Right cardiac atrium (tissue), 5 donors: ENCODE measurements at places on chromosomes 2 and 18. TPM values are rescaled to one million over a fixed set of nuclear protein-coding genes. Genes with fewer than 3 reads are reported as not detected.

The AGXT gene
- not detected for total RNA-seq

DNA sequence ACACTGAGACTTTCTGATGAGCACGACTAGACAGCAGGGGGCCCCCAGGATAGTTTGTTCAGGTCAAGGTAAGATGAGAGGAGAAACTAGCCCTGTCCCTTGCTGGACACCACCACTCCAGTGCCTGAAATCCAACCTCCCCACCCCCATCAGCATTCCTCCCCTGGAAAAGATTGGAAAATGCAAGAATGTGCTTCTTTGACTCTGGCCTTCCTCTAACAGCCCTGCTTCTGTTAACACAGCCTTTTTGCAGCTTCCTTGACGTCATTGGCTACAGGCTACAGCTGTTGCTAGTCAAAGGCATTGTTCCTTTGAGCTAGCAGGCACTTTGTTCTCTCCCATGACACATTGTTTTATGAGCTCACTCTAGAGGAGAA lies 20.1 kb upstream of the LTBP1 start:
- DNase-seq, result no peak

DNA sequence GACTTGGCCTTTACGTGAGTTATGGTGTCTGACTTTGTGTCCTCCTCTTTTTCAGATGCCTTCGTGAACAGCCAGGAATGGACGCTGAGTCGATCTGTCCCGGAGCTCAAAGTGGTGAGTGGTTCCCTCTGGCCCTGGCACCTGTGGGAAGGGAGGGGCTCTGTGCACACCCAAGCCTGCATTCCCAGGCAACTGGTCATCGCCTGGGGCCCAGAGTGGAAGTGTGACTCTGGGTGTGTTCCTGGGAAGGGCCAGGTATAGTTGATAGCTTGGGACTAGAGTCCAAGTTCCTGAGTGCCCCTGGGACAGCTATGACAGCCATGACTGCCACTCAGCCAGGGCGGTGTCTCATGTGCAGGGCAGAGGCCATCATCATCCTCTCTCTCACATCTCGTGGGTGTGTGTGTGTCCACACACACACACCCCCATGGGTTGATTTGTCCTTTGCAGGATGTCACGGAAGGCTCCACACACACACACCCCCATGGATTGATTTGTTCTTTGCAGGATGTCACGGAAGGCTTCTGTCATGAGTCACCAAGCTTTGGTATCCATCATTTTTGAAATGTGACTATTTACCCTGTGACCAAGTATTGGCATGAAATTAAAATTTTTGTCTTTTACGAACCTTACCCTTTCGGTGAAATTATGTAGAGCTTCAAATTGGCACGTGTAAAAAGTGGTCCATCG lies 215.4 kb downstream of the AGAP1 start:
- no peak for DNase-seq

DNA sequence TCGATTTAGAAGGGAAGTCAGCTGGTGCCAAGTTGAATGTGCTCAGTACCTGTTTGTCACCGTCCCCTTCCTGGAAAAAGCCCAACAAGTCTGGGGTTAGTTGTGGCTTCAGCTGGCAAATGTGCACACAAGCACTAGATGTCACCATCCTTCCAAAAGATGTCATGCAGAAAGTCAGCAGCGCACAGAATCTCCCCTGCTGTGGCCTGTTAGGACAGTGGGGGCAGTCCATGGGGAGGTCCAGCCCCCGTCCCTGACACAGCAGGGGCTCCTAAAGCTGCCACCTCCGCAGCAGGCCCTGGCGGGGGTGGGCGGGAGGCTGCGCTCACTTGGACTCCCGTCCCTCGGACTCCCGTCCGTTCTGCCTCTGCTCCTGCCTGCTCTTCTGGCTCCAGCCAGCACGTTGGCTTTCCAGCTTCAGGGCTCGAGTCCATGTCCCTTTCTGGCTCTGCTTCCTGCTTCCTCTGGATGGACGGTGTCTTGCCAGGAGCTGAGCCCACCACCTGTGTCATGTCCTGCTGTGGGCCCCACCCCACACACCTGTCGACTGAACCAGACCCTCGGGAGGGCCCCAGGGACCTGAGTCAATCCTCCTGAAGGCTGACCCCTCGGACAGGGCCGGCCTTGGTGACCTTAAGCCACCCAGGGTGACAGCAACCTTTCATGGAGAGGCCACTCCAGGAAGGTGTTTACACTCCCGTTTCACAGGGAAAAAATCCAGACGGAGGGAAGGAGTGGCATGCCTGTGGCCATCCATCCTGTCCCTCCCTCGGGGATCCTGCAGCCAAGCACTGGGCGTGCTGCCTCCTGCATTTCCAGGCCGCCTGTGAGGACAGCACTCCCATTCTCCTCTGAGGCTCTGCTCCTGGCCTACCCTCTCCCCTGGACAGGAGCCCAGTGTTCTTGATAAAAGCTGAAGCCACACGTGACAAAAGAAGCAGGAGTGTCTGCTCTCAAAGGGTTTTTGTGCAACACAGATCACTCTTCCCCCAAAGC lies 8.5 kb downstream of the RAB17 start:
- DNase-seq, result peak; percentile 76

The FEV gene
- total RNA-seq, result not detected

The GALNT13 gene
- total RNA-seq, result 0.91 TPM

The CD207 gene
- not detected for total RNA-seq

DNA sequence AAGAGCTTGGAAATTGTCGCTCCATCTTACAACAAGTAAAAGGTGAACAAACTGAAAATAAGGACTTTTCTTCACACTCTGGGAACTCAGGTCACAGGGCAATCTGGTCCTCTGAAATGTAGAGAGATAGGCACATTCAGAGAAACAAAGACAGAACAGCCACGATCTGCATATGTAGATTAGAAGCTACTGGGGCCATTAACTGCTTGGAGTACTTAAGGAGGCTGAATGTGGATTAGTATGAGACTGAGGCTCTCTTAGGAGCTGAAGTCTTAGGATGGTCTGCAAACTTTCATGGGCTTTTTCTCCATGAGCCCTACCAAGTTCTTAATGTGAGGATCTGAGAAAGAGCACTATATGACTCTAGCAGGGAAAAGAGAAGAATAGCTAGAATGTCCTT lies 265.3 kb upstream of the NXPH2 start:
- DNase-seq, result no peak

The PFN4 gene
- total RNA-seq, result 0.83 TPM

DNA sequence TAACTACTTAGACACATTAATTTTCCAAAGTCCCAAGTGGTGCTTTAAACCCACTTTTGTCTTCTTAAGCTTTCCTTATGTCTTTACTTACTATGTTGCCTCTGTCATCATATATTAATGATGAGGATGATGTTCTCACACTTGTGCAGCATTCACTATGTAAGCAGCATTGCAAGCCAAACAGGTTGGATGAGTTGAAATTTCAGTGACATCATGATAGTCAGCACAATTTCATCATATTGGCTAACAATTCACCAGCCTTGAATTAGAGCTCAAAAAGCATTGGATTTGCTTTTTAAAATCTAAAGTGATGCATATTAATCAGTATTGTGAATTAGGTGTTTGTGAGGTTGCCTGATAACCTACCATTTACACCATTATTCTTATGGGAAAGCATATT lies 7.7 kb downstream of the APLF start:
- no peak for DNase-seq

DNA sequence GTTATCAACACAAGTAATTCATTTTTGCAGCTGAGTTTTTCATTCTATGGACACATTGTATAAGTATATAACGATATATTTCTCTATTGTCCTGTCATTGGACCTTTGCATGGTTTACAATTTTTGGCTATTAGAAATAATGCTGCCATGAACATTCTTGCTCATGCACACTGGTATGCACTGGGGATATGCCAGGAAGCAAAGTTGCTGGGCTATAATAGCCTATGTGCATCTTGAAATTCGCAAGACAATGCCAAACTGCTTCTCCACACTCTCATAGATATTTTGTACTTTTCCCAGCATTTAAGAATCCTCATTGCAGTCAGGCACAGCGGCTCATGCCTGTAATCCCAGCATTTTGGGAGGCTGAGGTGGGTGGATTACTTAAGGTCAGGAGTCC lies 852.6 kb upstream of the ID2 start:
- no peak for DNase-seq

- no peak for DNase-seq
These were observed 120.9 kb downstream of the RTP5 start for GRCh38 chr2:241990466-241990865.

DNA sequence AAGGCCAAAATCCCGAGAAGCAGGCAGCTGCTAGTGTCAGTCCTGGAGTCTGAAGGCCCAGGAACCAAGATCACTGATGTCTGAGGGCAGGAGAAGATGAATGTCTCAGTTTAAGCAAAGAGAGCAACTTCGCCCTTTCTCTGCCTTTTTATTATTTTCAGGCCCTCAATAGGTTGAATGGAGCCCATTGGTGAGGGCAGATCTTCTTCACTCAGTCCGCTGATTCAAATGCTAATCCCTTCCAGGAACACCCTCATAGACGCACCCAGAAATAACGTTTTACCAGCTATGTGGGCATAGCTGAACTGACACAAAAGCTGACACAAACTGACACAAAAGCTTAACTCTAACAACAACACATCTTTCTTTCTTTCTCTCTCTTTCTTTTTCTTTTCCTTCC lies 78.0 kb upstream of the KCNJ3 start:
- no peak for DNase-seq

- no peak for DNase-seq
These were observed 200.0 kb downstream of the ZNF407 start for GRCh38 chr18:74797577-74798151.

The TSPYL6 gene
- total RNA-seq, result not detected
